Non-pigmented ciliary epithelial cell (primary cell): ENCODE measurements at places on chromosomes 13 and 19.
A peak's percentile ranks its signal among the peaks of the same experiment; 100 is the strongest.

DNA sequence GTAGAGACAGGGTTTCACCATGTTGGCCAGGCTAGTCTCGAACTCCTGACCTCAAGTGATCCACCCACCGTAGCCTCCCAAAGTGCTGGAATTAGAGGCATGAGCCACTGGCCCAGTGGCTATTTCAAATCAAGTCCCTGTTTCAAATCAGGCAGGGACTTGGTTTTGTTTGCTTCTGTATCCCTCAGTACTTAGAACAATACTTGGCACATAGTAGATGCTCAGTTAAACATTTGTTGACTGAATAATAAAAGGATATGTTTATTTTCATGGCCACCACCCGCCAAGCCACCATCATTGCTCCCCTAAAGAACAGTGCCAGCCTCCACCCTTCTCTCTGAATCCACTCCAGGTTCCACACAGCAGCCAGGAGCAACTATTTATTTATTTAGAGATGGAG lies 4.2 kb downstream of the RPS28 start:
- DNase-seq, result no peak

GRCh38 chr13:52428295-52428694 lies 22.1 kb downstream of the VPS36 start:
- peak; percentile 61 for DNase-seq

DNA sequence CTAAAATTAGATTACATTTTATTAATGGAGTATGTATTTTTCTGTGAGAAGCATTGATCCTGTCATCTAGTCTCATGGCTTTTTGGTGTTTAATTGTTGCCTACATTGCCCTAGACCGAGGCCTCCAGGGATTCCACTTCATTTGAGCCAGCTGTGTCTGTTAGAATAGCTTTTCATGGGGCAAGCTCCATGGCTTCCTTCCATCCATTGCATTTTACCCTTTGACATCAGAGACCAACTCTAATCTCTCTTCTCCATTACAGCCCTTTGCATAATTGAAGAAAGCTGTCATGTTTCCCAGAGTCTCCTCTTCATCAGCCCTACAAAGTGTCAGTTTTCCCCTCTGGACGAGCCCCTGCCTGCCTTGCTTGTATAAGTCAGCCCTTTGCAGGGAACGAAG lies 70.6 kb downstream of the MTUS2 start:
- DNase-seq, result no peak

GRCh38 chr13:109276261-109276660 lies 510.1 kb downstream of the IRS2 start:
- DNase-seq, result no peak

DNA sequence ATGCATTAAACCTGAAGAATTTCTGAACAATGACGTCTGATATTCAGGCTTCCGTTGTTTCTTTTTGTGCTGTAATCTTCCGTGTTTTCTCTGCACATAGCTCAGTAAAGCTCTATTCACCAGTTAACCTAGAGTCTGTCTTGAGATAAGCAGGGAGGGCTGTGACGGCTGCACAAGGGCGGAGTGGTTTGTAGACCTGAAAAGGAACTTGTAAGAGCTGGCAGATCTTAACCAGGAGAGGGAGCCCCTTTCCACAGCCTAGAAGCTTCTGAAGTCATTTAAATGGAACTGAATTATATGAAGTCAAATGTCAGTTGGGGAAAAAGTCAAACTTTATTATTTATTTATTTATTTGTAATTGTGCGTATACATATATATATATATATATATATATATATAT lies 27.5 kb downstream of the DPRX start:
- peak; percentile 4 for DNase-seq

DNA sequence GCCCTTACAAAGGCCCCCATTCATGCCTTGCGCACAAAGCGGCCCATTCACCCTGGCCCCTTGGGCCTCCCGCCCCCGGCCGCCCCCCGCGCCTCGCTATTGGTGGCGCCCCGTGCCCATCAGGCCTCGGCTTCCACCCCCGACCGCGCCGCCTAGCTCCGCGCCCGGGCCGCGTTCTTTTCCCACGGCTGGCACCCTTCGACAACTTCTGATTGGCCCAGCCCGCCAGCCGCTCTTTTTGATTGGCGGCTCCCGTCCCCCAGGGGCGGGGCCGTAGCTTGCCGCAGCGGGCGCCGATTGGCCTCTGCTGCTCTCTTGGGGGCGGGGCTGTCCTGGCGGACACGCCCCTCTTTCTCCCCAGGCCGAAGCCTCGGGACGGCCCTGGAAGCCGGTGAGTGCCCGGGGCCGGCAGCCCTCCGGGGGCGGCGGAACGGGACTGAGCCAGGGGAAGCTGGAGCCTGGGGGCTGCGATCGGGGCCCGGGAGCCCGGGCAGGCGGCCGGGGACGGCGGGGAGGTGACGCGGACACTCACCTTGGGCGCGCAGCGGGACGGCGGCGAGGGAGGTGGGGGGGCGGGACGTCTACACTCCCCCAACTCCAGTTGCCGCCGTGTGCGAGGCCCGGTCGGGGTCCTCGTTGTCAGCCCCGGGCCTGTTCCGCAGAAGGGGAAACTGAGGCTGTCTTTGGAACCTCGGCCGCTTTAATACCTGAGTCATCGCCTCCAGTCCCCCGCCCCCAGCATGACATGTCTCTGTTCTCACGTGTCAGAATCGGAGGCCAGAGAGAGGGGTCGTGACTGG lies at the start of gene MYH14:
Gene MYH14 (plus strand): TSS at position 342 of the 800 bp plus-strand sequence. CDS start 6,744 bp downstream, outside the sequence.
- no peak for DNase-seq

DNA sequence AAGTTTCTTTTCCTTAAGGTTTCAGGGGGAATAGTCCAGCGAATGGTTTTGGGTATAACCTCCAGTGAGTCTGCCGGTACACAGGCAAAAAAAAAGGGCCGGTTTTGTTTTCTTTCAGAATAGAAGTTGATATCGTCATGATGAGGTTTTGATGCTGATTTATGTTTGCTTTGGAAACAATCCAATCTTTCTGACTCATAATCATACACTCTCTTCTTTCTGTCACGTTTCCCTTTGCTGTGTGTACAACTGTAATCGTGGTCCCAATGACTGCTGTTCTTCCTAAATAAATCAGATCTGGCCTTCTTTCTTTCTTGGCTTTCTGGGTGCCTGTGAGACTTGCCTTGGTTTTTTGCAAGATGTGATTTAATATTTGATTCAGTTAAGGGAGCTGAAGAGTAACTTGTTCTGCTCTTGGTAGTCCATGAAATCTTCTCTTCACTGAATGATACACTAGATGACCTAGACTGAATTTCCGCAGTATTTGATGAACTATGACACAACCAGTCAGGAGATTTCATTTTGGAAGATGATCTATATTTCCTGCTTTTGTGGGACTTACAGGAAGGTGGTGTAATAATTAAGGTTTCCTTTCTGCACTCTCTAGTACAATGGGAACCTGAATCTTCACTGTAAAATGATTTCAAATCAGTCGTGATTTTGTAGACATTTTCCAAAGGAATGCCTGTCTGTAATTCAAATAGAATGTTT lies 34.9 kb upstream of the METTL21C start:
- DNase-seq, result peak; percentile 51

- no peak for DNase-seq
Measured at GRCh38 chr19:55695511-55696290, 20.7 kb downstream of the EPN1 start.

DNA sequence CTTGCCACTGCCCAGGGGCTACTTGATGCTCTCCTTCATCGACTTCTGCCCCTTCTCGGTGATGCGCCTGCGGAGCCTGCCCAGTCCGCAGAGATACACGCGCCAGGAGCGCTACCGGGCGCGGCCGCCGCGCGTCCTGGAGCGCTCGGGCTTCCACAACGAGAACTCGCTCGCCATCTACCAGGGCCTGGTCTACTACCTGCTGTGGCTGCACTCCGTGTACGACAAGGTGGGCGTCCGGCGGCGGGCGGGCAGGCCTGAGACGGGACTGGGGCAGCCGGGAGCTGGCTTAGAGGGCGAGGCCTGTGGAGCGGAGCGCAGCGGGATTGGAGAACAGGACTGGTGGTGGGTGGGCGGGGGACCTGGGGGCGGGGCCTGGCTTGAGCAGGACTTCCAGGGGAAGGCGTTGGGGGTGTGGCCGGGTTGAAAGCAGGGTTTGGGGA lies 12.7 kb upstream of the PSMD8 start:
- DNase-seq, result no peak

DNA sequence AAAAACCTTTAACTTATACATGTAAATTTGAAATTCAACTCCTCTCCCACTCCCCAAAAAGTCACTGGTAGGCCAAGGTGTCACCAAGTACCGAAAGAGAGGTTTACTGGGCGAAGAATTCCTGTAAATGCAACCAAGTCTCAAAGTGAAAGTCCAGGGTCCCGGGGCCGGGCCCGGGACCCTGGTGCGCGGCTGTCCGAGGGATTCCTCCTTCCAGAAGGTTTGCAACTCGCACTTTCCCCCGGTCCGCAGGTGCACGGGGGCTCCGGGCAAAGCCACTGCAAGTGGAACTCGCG lies 1.1 kb downstream of the STK24 start:
- DNase-seq, result no peak

DNA sequence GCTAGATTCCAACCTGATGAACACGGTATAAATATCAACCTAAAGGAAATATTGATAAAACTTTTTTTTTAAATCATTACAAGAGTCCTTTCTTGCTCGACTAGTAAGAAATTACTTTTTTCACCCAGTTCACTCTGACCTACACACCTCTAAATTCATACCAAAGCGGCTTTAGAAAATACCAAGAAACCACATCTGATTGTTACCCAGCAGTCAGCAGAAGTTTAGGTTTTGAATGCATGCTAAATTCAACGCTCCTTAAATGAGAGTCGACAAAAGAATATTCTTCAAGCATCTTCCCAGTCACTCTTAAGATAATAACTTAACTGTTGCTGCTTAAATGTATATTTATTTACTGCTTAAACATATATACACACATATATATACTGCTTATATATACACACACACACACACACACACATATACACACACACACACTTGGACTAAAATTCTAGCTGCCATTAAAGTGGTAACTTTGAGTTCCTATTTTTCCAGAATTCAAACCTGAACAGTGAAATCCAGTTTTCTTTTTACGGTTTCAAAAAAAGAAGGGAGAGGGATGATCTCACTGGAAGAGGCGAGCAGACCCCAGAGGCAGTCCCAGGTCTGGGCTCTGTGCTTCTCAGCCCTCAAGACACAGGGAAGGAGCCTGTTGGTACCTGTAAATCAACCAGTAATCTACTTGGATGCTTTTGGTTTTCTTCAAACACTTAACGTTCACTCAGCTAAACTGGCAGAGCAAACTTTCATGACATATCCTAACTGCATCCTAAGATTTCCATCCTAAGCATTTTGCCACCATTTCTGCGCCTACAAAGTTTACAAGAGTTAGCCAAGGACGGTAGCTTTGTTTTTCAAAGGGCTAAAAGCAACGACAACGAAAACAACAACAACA lies 1.7 kb downstream of the STK24 start:
- no peak for DNase-seq

DNA sequence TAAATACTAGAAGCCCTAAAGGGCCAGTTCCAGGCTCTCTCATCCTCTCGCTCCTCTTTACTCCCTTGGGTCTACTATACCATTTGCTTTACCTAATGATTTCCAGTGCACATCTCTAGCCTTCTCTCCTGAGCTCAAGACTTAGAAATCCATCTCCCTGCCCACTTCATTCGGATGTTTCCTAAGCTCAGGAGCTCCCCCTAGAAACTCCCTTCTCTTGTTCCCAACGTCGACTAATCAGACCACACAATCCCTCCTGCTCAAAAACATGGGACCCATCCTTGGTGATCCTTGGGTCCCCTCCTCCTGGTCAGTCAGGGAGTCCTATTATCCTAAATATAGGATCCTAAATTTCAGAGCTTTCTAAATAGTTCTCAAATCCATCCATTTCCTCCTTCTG lies 21.1 kb upstream of the STK24 start:
- no peak for DNase-seq

DNA sequence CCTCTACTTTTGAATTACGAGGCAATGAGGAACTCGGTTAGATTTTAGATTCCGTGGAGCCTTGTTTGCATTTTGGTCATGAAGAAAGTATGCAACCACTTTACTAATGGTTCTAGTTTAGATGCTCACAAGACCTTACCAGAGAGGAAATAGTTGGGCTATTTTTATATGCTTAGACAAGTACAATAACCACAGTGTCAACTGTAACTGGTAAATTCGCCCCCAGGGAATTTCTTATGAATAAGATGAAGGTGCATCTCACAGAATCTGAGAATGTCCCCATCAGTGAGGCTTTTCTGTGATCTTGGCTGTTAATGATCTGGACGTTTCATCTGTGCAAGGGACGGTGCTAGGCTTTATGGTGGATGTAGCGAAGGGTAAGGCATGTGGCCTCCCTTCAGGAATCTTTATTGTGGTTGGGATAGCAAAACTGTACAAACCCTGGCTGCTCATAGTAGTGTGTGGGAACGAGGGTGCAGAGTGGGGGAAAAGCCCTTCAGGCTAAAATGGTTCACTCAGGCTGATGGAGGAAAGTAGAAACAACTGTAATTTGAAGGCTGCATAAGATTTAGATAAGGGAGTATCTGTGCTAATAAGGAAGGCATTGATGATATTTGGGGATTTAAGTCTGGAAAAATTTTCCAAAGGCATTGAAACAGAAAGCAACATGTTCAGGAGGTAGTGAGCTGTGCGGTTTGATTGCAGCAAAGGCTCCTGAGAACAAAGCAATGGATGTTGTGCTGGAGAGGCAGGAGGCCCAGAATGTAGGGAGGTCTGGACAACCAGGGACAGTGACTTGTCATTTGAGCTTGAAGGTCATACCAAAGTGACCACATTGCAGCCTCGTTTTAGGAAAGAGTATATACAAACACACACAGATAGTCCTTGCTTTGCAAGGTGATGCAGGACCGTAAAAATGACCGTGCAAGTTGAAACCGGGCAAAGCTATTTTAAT lies 28.4 kb downstream of the UBAC2 start:
- peak; percentile 76 for DNase-seq

DNA sequence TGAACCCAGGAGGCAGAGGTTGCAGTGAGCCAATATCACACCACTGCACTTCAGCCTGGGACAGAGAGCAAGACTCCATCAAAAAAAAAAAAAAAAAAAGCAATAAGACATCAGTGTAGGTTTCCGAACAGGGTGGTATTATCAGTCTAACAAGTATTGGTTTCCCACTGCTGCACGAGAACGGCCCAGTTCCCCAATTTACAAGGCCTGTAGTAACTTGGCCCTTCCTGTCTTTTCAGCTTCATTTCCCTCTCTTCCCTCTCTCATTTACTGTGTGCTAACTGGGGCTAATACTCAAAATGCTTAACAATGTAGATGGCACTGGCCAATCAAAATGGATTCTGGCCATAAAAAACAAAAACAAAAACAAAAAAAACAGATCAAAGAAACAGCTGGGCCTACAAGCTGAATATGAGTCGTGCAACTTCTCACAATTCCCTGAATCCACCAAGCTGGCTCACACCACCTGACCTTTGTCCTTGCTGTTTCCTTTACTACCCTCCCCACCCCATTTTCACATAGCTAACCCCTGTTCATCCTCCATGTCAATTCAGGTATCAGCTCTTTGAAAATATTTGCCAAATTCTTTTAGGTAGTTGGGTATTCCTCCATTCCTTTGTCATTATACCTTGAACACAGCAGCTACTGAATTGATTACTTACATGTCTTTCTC lies 2.4 kb downstream of the TEX101 start:
- no peak for DNase-seq

DNA sequence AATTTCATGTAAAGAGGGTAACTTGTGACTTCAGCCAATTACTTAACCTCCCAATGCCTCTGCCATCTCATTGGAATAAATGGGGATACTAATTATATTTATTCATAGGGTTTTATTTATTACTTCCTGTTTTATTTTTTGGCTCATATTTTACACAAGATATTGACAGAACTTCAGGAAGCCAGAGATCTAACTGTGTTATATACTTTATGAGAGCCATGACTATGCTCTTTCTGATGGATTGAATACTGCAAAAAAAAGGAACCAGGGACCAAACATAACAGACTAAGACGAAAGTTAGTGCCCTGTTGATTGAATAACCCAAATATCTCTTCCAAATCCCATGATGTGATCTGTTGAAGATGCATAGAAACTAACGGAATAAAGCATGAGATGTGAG lies 243.3 kb upstream of the STARD13 start:
- no peak for DNase-seq
